ENCODE measurements at places on chromosomes 2 and 18.

DNA sequence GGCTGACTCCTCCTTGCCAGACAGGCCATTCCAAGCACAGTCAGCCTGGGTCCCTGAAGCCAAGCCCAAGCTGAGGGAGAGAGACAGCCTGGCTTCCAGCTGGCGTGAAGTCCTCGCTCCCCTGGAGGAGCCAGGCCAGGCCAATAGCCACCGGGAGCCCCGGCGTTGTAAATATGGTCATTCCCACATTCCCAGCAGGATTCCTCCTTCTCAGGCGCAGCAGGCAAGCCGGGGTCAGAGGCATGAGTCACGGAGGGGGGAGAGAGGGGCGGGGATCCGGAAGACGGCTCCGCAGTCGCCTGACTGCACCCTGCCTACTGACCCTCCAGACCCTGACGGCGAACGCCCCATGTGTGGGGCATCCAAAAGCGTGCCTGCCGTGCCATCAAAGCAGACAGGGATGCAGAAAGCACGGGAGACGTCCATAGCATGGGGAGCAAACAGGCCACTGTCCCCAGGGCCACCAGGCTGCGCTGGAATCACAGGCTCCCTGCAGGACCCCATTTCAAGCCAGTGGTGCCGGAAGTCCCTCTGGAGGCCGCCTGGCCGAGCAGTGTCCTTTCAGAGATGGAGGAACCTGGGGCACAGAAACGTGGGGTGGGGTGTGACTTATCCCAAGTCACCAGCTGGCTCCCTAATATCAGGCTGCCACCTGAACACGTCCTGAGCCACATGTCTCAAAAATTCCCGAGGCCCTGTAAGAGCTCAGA lies 48.2 kb downstream of the TWIST2 start:
- no peak for DNase-seq

DNA sequence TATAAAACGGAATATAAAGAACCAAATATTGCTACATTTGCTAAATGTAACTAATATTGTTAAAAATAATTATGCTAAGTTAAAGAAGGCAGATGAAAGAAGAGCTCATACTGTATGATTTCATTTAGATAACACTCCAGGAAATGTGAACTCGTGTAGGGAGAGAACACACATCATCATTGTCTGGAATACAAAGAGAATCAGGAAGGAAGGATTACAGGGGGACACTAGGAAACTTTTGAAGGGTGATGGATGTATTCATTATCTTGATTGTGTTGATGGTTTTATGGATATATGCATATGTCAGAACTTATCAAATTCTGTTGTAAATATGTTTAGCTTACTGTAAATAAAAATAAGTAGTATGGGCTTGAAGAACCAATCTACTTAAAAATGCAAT lies 104.1 kb upstream of the TRIB2 start:
- no peak for DNase-seq

DNA sequence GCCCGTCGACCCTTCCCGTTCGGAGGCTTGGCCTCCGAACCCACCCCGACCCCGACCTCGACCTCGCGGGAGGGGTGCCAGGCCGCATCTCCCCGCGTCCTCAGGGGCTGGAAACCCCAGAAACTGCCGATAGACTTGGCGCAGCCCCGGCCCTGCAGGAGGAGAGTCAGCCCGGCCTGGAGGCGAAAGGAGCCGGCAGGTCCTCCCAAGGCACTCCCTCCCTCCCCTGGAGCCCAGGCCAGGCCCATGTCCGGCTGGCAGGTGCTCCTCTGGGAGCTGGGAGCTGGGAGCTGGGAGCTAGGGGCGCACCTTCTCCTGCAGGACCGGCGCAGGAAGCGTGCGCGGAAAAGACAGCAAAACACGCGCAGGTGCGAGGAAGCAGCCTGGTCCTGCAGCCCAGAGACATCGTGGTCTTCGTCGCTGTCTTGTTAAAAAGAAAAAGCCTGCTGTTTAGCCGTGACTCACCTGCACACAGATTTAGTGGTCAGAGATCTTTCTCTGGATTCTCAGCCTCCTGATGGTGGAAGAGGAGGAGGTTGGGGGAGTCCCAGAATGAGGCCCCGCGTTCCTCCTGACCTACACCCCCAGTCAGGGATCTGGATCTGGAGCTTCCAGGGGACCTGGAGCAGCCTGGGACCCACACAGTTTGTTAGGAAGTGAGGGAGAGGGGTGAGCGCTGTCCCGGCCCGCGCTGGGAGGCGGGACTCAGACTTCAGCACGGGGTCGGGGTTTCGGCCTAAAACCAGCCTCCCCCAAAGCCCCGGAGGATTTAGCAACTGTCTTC lies 660 bp upstream of the MBP start:
- no peak for DNase-seq

DNA sequence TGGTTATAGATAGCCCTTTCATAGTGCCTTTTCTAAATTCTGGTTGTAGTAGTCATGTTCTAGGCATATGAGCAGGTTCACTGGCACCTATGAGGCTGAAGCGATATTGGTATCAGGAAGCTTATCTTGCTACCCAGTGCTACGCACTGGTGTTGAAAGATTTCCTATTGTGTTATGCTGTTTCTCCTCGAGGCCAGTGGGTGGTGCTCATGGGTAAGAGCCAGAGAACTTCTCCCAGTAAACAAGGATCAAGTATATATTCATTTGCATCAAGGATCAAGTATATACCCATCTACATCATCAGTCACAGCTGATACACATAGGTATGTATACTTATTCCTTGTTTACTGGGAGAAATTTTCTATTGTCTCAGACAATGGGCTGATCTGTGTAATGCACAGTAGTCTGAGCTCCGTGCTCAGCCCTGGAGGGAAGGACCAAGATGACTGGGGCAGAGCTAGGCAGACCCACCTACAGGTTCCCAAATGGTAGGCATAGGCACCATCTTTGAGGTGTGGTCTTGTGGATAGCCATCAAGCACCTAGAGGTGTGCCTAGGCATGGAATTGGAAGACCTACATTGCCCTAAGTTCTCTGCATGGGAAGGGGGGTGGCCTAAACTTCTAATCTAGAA lies 101.2 kb upstream of the GALNT13 start:
- DNase-seq = no peak

DNA sequence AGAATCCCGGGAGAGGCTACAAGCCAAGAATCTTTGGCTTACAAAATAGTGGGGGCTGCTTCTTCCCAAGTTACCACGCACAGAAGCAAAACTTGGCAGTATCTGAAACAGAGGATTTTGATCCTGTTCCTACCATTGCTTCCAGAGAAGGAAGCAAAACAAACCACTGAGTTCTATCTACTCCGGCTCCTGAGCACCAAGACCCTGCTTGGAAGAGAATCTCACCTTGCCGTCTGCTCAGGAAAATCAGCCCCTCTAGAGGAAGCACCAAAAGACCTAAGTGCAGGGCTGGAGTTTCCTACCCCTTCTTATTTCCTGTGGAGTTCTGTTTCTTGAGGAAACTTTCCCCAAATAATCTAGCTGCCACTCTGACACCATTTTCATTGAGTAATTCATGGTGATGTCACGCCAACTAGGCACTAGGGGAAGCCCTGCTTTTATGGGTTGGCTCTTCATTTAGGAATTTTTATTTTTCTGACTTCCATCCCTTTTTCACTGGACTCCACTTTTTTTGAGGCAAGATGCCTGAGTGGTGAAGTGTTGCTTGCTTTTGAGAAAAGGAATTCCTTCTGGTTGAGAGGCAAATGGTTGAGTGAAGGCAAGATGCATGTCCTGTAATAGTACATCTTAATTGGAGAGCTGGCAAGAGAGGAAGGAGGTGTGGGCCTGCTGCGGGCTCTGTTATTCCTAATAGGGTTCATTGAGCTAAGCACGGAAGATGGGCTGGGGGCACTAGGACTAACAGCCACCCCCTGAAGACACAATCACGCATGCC lies 36.8 kb upstream of the EML4 start:
- DNase-seq = no peak

DNA sequence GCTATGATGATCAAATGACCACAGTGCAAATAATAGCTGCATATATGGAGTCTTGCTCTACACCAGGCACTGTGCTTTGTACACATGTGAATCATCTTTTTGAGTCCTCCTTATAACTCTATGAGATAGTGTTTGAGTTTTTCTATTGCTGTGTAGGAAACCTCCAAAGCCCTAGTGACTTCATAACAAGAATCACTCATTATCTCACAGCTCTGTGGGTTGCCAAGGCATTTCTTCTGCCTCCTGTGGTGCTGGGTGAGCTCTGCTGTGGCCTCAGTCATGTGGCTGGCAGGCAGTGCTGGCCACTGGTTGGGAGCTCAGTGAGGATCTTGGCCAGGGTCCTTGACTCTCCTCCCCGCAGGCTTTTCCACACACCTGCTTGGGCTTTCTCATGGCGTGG lies 153.4 kb downstream of the CAPN13 start:
- DNase-seq = no peak

DNA sequence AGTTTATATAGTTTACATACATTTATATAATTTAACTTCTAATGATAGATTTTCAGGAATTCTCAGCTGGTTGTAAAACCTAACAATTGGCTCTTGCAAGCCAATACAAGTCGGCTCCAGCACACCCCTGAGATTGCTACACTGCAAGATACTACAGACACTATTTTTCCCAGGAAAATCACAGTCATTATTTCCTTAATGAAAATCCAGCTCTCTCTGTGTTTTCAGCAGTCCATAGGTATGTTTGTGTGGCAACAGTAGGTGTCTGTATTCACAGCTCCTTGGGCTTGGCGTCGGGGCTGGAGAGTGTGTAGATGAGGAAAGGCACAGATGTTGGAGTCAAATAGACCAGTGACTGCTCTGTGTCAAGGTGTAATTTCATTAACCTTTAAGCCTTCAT lies 78.7 kb upstream of the SPTBN1 start:
- no peak for DNase-seq

DNA sequence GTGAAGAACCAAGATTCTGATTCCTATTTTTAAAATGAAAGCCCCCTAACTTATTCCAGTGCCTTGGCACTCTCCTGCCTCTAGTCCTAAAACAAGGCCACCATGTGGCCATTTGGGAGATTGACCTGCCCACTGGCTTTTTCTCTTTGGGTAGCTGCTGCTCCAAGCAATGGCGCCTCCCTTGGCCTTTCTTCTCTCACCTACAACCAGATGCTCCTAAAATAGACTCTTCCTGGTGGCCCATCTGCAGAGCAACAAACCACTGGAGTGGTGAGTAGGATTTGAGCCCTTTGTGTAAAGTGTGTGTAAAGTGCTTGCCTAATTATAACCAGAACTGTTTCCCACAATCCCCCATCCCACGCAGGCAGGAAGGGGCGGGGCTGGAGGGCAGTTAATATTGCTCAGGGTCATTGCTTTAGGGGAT lies 114.2 kb downstream of the FHOD3 start:
- no peak for DNase-seq

Measured in hematopoietic multipotent progenitor cell treated with erythropoietin and hydrocortisone succinate and interleukin-3 and kit ligand, for 15 days (in vitro differentiated cells).